Stimulated activated effector memory CD8-positive, alpha-beta T cell treated with anti-CD3 and anti-CD28 coated beads, Interleukin-12 subunit alpha, Interleukin-12 subunit beta, amount 100 ng/mL, for 72 hours (primary cell): ENCODE measurements at places on chromosomes 7 and 10.

GRCh38 chr10:130438861-130439260 lies 302.7 kb downstream of the GLRX3 start:
- no peak for DNase-seq

- no peak for DNase-seq
These were observed 74.4 kb upstream of the ZNRF2 start for GRCh38 chr7:30209951-30210350.

DNA sequence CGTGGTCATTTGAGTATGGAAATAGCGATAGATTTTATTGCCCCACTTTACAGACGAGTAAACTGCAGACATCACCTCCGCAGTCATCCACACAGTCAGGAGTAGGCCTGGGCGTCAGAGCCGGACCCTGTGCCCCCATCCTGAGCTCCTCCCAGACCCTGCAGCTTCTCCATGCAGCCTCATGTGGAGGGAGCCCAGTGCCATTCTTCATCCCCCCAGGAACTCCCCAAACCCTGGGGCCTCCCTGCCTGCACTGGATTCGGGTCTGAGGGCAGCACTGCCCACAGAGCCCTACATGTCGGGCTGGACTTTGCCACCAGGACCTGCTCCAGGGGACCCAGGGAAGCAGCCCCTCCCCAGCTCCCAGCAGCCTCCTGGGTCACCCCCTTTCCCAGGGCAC lies 100.8 kb downstream of the MKI67 start:
- DNase-seq, result no peak

GRCh38 chr10:38143587-38143986 lies 49.5 kb downstream of the ZNF37A start:
- no peak for DNase-seq

GRCh38 chr10:32618482-32618881 lies 172.5 kb downstream of the CCDC7 start:
- DNase-seq, result no peak

DNA sequence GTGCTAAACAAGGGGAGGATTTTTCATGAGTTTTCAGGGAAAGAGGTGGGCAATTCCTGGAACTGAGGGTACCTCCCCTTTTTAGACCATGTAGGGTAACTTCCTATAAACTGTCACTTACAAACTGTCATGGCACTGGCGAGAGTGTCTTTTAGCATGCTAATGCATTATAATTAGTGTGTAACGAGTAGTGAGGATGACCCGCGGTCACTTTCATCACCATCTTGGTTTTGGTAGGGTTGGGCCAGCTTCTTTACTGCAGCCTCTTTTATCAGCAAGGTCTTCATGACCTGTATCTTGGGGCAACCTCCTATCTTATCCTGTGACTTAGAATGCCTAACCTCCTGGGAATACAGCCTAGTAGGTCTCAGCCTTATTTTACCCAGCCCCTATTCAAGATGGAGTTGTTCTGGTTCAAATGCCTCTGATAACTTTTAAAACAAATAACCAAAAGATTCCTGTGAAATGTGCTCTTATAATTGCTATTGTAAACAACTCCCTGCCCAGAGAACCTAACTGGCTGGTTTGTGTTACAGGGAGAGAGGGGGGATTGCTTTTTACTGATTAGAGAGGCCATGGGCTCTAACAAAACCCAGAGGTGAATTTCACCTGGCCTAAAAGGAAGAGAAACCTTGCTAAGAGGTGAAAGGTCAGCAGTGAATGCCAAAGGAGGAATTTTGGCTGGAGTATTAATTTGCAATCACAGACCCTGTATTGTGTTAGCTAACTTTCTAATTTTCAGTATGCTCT lies 64.3 kb downstream of the EEPD1 start:
- no peak for DNase-seq

- DNase-seq, result no peak
These were observed 51.1 kb downstream of the ARMC3 start for GRCh38 chr10:22978918-22979317.

DNA sequence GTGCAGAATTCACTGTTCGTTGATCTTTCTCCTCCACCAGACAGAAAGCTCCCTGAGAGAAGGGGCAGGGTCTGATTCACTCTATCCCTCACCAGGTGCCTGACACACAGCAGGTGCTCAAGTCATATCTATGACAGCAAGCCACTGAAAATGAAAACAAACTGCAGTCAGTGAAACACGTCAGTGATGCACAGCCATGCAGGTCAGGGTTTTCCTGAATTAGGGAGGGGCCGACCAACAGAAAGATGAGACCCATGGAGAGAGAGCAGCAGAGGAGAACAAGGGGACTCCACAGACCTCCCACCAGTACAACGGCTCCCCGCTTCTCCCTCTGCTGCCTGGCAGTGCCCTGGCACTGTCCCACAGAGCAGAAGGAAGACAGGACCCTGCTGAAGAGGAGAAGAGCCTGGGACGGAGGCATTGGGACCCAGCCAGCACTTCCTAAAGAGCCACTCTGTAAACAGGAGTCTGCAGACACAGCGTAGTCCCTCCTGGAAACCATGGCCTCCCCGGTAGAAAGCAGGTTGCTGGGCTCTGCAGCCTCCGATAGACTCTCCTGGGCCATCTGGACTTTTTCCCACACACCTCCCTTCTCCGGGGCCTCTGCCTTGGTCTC lies 50.3 kb downstream of the FAM53B start:
- no peak for DNase-seq

DNA sequence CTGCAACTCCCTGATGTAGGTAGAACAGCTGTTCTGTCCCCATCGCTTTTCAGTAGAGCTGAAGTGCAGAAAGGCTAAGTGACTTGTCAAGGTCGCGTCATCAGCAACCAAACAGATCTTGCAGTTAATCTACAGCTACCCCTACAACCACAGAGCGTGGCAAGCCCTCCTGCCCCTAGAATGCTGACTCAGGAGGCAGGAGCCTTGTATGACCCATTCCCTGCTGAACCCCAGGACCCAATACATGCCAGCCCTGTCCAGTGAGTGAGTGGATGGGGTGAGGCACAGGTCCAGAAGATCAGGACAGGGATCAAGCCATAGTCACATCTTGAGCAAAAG lies 26.6 kb upstream of the GJD4 start:
- DNase-seq, result no peak

DNA sequence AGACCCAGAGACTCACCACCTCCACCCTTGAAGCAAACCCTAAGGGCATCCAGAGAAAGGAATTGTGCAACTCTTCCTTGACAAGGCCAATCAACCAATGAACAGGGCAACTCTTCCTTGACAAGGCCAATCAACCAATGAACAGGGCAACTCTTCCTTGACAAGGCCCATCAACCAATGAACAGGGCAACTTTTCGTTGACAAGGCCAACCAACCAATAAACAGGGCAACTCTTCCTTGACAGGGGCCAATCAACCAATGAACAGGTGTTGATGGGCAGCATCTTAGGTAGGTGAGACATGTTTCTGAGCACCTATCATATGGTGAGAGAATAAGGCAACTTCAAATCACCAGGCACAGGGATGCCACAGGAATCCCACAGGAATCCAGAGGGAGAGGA lies 181.5 kb upstream of the RNF32 start:
- DNase-seq, result no peak

DNA sequence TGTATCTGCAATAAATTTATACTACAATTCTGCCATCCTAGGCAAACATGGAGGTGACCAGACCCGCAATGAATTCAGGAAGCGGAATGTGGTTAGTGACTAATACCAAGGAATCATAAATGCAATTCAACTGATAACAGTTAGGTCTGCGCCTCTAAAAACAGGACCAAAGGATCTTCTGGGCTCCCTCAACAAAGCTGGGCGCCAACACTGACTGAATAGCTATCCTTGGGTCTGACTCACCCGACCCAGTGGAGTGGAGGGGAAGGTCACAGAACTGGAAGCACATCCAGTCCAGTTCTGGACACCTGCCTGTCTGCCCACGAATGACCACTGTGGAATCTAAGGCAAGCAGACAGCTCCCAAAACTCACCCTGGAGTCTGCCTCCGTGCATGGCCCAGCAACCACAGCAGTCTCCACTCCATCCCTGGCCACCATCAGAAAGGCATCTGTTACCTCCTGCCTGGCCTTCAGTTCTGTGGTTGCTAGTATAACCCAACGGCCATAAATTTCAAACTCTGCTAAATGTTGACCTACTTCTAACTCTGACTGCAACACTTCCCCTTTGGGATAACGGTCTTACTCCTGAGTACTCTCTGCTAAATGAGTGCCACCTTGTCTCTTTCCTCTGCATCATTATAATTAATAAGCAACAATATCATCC lies 43.0 kb upstream of the DLX6 start:
- no peak for DNase-seq

GRCh38 chr7:41010418-41010817 lies 692.5 kb downstream of the INHBA start:
- no peak for DNase-seq

DNA sequence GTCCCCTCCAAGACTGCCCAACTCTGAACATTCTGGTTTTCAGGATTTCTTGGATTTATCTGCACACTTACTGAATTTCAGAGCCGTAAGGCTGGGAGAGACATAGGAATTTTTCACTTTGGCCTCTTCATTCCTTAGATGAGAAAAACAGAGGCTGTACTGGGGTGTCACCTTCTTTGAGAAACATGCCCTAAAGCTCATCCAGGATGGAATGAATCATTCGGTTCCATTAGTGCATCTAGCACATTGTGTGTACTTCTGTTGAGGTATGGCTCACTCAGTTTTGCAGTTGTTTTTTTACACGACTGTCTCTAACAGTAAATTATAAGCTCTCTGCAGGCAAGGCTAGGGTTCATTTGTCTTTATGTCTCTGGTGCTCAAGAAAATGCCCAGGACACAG lies 383.4 kb downstream of the GATA3 start:
- no peak for DNase-seq

DNA sequence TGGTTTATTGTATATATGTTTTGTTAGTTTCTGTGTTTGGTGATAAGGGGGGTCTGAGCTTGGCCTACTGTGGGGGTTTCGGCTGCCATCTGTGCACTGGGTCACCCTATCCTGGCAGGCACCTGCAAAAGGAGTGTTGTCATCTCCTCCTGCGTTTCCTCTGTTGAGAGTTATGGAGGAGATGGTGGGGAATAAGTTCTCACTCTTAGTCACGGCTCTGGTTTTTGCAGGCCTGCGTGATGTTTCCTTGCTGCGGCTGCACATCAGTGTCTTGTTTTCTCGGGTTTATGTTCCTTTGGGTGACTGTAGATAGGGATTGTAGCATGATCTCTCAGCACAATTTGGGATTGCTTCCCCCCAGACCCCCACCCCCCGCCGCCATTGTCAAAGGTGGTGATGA lies 36.8 kb downstream of the CCM2 start:
- no peak for DNase-seq

DNA sequence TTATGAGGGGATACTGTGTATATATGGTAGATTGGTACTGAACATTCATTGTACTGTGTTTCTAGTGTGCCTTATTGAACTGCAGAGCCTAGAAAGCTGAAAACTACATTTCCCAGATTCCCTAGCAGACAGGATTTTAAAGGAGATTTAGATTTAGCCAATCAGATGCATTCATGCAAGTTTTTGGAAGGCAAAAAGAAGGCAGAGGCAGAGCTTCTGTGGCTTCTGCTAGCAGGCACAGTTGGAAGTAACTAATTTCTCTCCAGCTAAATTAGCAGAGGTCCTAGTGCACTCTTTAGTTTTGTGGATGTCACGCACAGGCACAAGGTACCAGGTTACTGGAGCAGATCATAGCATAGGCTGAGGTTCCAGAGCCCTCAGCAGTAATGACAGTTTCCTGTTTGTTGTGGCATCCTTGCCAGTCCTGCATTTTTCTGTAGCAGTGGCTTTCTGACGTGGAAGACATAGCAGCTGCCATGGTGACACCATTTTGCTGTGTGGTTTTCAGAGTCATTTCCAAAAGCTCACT lies 83.7 kb upstream of the CCDC71L start:
- no peak for DNase-seq

DNA sequence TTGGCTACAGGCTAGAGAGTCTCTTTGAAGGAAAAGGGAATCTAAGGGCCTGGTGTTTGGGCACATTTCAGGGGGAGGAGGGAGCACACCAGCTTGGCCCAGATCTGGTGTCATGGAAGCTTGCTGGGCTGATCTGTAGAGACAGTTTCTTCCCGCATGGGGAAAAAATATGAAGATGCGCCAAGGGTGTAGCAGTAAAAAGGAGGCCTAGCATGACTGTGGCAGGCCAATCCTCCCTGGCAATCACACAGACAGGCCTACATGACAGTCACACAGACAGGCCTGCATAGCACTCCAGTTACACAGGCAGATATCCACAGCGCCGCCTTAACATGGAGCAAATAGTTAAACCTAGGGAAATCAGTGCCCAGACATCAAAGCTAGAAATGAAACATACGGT lies 123.6 kb upstream of the KIF5B start:
- DNase-seq, result no peak

DNA sequence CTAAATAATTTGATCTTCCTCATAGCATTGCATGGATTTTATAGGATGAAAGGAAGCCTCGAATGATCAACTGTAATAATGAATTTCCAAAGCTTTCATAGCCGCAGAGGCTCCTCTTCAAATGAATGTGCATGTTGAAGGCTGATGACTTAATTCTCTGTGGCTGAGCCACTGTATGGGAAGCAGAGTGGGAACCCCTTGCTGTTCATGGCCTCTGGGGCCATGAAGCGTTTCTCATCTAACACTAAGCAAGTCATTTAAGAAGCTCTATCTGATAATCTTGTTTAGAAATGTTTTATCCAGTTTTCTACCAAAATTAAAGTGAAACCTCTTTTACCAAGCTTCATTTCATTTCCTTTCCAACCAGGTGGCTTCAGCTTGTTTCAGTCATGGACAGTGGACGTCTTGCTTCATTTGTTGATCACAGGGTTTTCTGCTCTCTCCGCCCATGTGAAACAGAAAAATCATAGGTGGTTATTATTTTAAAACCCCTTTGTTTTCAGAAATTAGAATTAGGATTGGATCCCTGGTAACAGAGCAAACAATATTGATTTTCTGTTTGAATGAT lies 10.3 kb upstream of the ADARB2 start:
- no peak for DNase-seq

DNA sequence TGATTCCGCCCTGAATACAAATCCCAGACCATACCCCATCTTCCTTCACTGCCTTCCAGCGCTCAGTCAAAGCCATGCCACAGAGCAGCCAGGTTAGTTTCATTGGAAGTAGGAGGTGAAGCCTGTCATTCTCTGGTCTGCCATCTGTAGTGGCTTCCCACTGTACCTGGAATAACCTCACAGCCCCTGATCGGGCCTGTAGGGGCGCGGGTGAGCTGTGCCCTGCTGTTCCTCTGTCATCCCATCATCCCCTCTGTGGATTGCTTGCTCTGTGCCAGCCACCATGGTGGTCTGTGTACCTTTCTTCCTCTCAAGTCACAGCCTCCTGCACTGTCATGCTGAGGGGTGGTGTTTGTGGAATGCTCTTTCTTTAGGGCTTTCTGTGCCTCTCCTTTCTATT lies 155.1 kb downstream of the ZNF22 start:
- no peak for DNase-seq

DNA sequence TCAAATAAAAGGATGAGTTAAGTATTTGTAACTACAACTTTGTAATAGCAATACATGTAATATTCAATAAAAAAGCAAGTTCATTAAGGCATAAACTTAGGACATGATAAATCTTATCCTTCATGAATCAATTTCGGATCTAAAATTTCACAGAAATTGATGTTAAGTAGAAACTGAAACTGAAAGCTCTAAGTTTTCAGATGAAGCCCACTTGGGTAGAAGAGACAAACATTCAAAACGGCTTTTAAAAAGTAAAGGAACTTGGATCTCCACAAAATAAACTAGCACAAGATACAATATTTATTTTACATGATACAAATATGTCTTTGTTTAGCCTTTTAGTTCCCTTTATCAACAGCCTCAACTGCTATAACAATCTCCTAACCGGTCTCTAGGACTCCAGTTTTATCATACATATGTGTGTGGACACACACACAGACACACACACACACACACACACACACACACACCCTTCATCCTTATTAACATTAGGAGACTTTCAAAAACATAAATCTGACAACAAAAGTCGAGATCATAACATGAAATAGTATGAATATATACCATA lies 83.7 kb downstream of the USP6NL start:
- no peak for DNase-seq
